ENCODE measurements at places on chromosomes 7 and 10.

DNA sequence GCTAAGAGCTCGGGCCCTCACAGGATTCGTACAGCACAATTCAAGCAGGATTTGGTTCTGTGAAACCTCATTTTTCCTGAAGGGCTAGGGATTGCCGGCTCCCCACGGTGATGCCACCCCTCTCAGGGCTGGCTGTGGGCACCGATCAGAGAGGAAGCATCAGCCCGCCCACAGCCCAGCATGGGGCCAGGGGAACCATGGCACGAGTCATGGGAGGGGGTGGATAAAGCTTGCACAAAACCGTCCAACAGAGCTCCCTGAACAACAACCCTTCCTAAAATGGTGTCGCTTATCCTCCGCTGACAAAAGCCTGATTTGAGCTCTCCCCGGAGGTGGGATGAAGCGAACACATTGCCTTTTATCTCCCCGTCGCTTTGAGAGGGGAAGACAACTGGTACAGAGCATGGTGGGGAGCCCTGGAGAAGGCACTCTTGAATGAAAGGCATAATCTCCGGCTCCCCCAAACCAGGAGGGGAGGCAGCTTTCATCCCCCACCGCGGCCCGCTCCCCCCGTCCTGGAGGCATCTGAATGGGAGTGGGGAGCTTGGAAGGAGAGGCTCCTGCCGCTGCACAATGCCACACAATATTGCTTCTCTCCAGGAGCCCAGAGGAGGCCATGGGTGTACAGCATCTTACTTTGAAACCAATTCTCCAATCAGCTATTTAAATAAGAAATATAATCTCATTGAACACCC, 144.0 kb downstream of the RPS24 start:
- peak; percentile 49 for DNase-seq

GRCh38 chr10:103767756-103768155, 87.6 kb downstream of the SH3PXD2A start:
- DNase-seq: no peak

DNA sequence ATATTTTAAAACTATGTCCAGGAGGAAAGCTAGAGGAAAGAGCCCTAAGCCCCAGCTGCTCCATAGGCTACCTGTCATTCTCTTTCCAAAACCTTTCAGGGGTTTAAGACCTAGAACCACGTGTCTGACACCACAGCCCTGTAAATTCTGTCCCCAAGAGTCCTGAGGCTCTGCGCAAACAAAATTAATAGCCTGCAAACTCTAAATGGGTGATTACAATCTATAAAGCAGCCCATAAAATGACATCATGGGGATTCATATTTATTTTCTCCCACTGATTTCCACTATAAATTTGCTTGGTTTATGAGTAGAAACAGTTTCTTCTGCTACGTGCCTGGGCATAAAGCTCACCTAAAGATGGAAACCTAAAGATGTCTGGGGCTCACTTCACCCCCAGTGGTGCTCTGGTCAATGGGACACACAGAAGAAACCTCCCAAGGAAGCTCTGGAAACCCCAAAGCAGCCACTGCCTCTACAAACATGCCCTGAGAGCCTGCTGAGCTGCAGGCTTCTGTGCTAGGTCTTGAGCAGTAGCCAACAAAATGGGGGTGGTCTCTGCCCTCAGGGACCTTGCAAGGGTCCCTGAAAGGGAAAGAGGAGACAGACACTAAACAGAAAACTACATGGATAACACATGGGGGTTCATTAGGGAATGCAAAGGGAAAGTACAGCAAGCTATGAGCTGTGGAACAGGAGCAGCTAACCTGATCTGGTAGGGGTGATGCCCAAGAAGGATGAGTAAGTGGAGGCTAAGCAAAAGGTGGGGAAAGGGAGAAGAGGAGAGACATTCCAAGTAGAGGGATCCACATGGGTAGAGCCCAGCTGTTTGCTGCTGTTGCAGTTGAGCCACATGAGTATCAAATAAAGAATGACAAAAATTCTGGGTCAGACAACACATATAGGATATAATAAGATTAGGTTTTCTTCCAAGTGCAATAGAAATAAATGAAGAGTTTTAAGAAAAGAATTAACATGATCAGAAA, 331.7 kb downstream of the KCNMA1 start:
- DNase-seq: no peak

DNA sequence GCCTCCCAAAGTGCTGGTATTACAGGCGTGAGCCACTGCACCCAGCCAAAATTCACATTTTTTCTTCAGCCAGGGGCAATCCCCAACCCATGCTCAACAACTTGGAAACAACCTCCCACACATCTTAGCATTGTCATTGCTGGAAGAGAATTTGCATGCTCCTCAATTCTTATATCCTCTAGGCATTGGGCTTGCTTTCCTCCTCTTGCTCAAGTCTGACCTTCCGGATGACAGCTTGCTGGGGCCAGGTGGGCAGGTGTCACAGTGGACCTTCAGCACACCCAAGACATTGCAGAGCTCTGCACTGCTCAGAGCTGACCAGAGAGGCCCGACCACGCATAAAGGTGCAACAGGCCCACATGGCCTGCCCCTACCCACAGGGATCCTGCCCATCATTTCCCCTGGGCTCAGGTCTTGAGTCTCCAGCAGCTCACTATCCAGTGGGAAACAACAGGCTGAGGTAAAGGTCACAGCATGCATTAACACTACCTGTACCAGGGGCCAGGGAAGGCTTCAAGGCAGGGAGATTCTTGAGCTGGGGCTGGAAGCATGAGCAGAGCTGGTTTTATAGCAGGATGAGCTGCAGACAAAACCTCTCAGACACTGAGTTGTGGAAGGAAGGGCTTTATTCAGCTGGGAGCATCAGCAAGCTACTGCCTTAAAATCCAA, 6.8 kb upstream of the GPR15LG start:
- no peak for DNase-seq

- DNase-seq: peak; percentile 52
Observed at GRCh38 chr10:132909491-132910071, 32.8 kb downstream of the CFAP46 start.

DNA sequence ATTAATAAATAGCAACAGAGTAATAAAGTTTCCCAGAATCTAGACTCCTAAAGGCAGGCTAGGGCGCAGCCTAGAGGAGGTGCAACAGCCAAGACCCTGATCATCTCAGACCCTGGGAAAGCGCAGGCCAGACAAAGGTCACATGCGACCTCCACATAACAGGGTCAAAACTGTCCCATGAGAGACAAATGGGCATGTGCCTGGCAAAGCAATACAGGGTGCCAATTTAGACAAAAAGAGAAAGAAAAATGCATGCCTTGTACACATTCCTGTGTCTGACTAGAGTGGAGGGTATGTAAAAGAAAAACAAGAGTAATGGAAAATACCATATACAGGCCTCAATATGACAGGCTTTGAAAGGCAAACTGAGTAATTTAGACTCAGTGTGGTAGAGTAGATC, 22.2 kb downstream of the MPP7 start:
- no peak for DNase-seq

GRCh38 chr7:98629001-98629431, 11.9 kb downstream of the NPTX2 start:
- DNase-seq: peak; percentile 57

GRCh38 chr7:38178695-38179344, 775 bp downstream of the STARD3NL start:
- DNase-seq: no peak

GRCh38 chr10:121069061-121069850, 218.1 kb downstream of the WDR11 start:
- DNase-seq: no peak

DNA sequence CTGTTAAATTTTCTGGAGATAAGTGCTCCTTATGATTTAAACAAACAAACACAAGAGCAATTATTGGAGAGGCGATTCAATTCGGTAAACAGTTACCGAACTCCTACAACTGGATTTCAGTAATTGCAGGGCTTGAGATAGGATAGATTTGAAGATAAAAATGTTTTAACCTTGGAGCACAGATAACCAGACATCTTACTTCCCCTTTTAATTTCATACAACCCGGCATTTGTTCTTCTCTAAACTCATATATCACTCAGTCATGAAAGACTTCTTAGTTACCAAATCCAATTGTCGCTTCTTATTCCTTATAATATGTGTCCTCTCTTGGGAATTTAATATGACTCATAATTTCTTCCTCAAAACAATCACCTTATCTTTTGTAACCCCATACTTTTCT, 235.9 kb upstream of the CSTF2T start:
- DNase-seq: no peak

DNA sequence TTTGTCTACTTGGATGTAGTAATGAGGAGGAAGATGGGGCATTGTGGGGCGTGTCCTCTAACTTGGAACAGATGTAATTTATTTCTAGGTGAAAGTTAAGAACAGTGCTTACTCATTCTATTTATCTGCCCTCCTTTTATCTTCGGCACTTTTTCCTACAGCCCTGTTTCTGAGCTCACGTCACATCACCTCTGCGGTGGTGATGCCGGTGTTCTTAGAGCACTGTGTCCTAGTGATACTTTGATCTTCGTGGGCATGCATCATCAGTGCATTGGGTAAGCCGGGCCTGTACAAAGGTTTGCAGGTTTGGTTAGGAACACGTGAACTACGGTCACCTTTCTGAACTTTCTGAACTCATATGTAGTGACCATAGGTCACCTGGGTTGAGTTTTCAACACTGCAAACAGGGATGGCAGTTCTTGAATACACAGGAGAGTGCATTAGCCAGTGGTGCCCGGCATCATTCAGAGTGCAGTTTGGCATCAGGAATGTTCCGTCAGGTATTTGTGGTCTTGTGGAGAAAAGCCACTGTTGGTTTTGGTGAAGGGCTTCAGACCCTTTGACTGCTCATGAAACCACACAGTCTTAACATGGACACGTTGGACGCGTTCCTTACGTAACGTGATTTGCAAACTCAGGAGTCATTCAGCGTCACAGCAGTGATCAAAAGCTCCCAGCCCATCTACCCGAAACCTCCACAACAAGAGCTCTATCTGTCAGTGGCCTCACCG, 5.6 kb downstream of the POR start:
- DNase-seq: no peak

DNA sequence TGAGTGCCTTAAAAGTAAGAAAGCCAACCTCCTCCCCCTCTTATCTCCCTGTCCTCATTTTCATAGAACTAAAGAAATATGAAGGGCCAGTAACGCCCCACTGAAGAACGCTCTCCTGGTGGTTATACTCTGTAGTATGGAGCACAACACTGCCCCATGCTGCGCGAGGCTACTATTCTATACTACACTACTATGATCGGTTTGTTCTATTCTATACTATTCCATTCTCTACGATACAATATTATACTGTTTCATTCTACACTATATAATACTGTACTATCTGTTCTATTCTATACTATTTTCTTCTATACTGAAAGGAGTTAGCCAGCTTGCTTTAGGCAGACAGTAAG, 34.8 kb downstream of the DIP2C start:
- no peak for DNase-seq

- DNase-seq: no peak
Observed at GRCh38 chr10:113594652-113595051, 41.8 kb downstream of the HABP2 start.

GRCh38 chr10:130744631-130745030, 566.9 kb downstream of the TCERG1L start:
- DNase-seq: no peak

- DNase-seq: no peak
Observed at GRCh38 chr7:129609666-129610065, 1.9 kb upstream of the NRF1 start.

DNA sequence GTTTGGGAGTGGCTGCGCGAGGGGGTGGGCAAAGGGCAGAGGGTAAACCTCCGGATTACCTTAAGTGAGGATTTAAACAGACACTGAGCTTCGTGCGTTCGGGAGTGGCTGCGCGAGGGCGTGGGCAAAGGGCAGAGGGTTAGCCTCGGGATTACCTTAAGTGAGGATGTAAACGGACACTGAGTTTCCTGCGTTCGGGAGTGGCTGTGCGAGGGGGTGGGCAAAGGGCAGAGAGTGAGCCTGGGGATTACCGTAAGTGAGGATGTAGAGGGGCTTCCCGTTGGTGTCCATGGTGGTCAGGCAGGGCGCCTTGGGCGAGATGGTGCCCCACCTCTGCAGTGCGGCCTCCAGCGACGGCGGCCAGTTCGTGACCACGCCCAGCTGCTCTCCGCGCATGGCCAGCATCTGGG, 275.8 kb downstream of the DIP2C start:
- DNase-seq: peak; percentile 38

DNA sequence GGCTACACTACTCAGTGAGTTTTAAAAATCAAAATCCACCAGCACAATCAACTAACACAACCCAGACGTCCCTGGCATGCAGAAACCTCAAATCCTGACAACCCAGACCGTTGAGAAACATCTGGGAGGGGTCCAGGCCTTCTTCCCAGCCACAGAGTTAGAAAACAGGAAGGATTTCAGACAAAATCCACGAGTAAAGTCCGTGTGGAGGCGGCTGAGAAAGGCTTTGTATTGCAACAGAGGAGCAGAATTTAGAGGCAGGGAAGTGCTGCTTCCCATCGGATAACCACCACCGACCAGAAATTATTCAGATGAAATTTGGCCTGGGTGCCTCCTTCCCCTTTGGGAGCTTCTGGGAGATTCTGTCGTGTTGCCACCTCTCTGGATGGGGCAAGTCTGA, 61.5 kb downstream of the TNS3 start:
- no peak for DNase-seq

GRCh38 chr10:22230158-22230833, 12.5 kb upstream of the EBLN1 start:
- peak; percentile 23 for DNase-seq

GRCh38 chr10:70974920-70975319, 86.6 kb upstream of the PCBD1 start:
- DNase-seq: no peak

- DNase-seq: no peak
Observed at GRCh38 chr7:133480868-133481267, 228.0 kb downstream of the EXOC4 start.

DNA sequence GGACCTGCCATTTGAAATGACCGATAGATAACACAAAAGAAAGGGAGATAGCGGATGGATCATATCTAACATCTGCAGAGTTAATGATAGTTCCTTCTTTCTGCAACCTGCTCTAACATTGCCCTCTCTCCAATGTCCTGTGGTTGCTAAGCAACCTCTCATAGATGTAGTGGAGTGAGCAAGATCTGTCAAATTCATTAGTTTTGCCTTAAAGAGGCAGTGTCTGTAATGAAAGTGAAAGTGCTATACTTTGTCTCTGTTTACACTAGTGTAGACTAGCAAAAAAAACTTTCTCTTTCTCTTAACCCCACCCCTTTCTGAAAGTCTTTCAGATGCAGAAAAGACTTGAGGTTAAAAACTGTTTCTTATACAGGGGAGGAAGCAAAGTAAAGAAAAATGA, 1196.9 kb downstream of the SORCS3 start:
- no peak for DNase-seq

DNA sequence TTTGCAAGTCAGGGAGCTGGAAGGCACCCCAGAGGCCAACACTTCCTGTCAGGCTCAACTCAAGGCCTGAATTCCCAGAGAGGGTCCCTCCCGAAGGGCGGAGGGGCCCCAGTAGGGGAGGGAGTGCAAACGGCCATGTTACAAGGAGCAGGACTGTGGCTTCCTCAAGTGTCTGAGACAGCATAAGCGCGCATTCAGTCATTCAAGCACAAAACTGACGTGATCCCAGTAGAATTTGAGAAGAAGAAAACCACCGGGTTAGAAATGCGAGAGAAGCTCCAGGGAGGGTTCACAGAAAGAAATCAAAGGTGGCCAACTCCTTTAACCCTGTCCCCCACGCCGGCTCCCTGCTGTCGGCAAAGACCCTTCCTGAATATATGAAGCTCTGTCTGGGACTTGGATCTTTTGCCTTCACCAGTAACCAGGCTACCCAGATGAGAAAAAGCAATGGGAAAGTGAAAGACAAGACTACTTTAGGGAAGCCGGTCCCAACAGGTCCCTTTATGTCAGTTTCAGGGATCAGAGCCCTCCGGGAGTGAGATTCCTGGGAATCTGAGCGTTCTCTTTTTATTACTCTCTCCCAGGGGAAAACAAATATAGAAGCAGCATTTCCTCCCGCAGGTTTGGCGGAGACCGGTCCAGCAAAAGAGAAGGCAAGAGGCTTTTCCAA, 1.3 kb downstream of the AFAP1L2 start:
- DNase-seq: peak; percentile 67
